NCI-H1092 treated with DMSO at 0.1 percent for 48 hours (cell line): ENCODE measurements at places on chromosomes 5 and 9.

DNA sequence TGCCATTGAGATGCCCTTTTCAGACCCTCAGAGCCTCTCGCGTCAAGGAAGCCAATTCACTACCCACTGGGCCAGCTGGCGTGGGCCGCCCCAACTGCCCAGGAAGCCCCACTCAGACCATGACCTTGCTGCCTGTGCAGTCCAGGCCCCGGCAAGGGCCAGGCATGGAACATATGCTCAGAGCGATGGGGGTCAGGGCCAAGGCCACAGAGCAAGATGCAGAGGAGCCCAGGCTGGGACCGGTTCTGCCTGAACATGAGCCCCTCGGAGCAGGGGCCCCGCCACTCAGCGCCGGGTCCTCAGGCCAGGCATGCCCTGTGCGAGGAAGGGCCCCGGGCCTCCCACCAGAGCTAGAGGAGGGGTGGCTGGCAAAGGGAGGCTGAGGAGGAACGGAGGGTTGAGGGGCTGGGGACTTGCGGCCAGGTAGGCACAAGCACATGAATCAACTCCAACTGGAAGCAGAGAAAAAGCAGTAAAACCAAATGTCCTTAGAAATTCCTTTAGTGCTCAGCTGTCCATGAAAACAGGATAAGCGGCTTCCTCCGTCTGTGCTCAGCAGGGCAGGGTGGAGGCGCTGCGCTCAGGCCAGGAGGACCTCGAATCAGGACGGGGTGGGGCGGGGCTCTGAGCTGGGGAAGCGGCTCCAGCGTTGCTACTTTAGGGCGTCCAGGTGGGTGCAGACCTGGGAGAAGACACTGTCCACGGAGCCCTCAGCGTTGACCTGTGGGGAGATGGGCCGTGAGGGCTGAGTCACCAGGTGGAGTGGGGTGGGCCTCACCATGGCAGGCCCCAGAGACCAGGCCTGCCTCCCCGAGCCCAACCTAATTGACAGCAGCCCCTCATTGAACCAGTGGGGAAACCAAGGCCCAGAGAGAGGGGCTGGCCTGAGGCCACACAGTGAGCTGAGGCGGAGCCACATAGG, 9.9 kb downstream of the AK1 start:
- DNase-seq: no peak

DNA sequence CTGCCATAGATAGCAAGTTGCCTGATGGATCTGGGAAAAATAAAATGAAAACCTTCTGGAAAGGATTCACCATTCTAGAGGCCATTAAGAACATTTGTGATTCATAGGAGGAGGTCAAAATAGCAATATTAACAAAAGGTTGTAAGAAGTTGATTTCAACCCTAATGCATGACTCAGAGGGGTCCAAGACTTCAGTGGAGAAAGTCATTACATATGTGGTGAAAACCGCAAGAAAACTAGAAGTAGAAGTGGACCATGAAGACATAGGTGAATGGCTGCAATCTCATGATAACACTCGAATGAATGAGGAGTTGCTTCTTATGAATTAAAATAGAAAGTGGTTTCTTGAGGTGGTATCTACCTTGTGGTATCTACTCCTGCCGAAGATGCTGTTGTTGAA, 86.6 kb downstream of the GABRA1 start:
- no peak for DNase-seq

- DNase-seq: no peak
Measured at GRCh38 chr5:42804717-42805339, 6.9 kb downstream of the SELENOP start.

GRCh38 chr5:28788954-28789353, 1750.6 kb upstream of the CDH9 start:
- no peak for DNase-seq

GRCh38 chr5:130616161-130616560, 548.9 kb downstream of the HINT1 start:
- no peak for DNase-seq

- DNase-seq: peak; percentile 21
Measured at GRCh38 chr5:97142521-97143254, at the start of gene LIX1. Gene LIX1, minus strand, starts transcription at chr5:97142611. Its CDS starts 35 bp downstream, at chr5:97142576.

- DNase-seq: no peak
Measured at GRCh38 chr9:29339387-29339786, 1766.1 kb upstream of the C9orf72 start.

DNA sequence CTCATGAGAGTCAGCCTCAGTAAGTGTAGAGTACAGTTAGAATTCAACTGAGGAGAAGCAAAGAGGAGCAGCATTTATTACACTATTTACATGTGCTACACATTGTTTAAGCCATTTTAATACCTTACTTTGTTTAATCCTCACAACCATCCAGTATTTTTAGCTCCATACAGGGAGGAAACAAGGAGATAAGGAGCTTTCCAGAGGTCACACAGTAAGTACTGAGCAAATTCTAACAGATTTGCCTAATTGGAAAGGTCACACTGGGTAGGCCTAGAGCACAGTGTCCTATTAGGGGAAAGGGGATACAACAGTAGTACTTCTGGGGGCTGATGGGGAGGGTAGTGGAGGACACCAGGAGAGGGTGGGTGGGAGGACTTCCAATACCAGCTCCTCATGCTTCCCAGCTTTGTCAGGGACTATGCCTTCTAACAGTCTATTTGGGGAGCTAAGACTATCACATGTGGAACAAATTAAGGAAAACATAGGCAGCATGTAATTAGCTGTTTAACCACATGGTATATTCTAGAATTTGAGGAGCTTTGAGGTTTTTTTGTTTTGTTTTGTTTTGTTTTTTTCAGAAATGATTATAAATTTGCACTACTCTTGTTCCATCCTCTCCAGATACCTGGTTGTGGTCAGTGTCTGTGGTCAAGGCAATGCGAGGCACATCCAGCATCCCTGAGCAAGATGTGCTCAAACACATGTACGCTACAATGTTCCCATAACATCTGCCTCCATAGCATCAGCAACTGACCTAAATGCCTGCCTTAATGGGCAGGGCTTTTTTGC, 96.0 kb upstream of the SLC12A2 start:
- no peak for DNase-seq

DNA sequence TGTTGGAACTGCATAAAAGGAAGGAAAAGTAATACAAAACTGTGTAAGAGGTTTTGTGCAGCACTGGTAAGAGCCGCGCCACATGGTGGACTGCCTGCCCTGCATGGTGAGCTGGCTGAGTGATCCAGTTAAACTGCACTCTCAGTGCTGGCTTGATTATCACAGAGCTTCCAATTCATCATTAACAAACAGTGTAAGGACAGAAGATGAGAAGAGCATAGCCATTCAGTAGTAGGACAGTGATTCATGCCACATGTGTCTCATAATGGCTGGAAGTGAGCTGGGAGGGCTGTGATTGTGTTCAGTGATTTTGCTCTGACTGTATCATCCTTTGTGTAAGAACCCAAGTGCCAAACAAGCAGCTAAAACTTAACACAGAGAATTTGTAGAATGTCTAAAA, 14.1 kb downstream of the ASPN start:
- no peak for DNase-seq

DNA sequence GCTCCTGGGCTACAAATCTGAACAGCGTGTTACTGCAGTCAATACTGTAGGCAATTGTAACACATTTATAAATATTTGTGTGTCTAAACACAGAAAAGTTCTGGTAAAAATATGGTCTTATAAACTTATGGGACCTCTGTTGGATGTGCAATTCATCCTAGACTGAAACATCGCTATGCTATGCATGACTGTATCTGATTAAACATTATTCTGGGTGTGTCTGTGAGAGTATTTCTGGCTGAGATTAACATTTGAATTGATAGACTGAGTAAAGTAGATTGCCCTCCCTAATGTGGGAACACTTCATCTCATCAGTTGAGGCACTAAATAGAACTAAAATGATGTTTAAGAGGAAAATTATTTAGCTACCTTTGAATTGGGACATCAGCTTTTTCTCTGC, 24.3 kb upstream of the PRDM9 start:
- DNase-seq: no peak

- DNase-seq: no peak
Measured at GRCh38 chr9:130543368-130543767, 36.0 kb upstream of the FUBP3 start.

DNA sequence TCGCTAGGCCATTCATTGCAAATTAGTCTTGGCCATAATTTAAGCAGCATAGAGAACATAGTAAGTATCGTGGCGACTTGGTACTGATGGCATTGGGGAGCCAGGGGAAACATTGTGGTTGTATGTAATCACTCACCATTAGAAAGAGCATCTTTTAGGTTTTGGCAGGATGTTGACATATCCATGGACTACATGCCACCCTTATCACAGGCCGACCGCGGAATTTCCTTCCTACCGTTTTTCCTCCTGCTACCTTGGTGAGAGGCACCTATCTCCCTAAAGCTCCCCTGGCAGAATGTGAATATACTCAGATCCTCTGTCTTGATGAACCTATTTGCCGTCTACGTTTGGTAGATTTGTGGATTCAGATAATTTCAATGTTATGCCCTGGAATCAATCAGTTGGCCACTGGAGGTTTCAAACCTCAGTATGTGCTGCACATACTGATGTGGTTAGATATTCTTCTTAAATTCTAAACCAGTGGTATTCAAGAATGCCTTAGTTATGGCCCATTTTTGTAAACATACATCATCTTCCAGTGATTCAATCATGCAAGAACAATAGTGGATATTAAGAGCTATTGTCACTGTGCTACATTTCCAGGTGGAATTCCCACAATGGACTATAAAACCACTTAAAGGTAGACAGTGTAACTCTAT, 271.0 kb upstream of the HAPLN1 start:
- no peak for DNase-seq

DNA sequence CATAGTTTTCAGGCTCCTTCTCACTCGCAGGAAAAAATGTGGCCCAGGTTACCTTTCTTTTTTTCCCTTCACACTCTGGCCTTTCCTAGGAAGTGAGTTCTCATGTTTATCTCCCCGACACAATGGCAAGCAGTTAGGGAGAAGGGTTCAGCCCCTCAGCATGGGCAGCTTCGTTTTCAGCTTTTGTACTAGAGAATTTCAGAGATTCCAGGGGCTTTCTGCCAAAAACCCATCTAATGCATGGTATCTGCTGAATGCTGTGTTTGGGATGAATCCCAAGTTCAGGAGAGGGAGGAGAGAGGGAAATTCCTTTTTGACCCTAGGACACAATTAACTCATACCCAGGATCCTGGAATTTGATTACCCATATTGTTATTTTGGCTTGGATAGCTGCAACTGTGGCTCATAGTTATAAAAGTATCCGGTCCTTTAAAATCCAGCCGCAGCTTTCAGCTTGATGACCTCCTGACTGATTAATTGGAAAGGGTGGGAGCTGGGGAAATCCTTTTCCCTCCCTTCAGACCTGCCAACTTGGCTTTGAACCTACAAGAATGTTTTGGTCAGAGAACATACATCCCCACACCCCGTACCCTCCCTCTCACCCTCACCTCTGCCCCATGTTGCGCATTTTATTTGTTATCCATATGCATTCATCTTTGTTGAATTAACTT, 78.4 kb downstream of the TMEM252 start:
- no peak for DNase-seq
